Urinary bladder (tissue), 4 donors: ENCODE measurements at places on chromosomes 2 and 18.

DNA sequence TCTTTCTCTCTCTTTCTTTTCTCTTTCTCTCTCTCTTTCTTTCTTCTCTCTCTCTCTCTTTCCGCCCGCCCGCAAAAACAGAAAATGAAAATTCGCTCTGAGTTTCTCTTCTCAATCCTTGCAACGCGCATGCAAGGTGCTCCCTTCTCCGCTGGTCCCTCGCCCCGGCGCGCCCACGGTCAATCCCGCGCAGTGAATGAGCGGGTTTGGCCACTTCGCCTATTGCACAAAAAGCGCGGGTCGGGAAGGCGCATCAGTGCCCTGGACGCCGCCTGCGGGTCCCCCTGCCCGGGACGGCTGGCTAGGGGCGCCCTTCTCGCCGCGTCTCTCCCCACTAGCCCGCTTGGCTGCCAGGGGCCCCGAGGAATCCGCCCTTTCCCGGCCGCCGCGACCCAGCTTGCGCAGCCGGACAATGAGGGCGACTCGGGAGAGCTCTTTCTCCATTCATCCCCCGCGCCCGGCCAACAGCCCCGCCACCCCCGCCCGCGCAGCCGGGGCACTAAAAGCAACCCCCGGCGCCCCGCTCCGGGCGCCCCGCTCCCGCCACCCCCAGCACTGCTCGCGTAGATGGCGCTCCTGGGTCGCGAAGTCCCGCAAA lies 706 bp downstream of the LAMA1 start:
- DNase-seq = no peak

- DNase-seq = no peak
Observed at GRCh38 chr18:48821251-48821590, 129.5 kb downstream of the SMAD7 start.

DNA sequence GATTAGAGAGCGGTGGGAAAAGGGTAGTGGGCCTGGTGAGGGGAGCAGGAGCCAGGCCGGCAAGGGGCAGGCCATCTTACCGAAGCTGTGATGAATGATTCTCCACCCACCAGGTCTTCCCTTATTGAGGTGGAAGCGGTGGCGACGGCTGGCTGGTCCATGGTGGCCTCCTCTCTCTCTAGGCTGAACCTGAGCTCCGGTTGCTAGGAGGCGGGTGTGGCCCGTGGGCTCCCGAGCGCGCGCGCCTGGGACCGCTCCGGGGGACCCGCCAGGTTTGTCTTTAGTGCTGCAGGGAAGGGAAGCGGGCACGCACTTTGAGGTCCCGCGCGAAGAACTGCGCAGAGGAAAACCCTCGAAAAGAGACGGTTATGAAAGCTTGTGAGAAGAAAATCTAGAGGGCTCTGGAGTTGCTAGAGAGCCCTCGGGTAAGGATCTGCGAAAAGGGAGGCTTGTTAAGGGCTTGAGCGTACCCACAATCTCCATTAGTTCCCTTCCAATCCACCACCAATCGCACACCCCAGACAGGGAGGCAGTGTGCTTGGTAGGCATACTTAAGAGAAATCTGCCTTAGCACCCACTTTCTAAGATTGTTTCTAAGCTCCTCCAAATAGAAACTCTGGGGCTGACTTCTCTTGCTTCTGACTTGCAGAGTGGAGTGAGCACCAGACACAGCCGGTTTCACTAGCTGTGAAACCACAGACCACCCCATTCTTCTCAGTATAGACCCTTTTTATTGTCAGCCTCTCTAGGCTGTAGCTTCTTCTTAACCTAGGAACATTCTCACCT lies at the start of gene STPG4:
STPG4 (minus strand) TSS at position 218 of the 786 bp plus-strand sequence; CDS start at position 161, 57 bp downstream.
- DNase-seq = no peak

DNA sequence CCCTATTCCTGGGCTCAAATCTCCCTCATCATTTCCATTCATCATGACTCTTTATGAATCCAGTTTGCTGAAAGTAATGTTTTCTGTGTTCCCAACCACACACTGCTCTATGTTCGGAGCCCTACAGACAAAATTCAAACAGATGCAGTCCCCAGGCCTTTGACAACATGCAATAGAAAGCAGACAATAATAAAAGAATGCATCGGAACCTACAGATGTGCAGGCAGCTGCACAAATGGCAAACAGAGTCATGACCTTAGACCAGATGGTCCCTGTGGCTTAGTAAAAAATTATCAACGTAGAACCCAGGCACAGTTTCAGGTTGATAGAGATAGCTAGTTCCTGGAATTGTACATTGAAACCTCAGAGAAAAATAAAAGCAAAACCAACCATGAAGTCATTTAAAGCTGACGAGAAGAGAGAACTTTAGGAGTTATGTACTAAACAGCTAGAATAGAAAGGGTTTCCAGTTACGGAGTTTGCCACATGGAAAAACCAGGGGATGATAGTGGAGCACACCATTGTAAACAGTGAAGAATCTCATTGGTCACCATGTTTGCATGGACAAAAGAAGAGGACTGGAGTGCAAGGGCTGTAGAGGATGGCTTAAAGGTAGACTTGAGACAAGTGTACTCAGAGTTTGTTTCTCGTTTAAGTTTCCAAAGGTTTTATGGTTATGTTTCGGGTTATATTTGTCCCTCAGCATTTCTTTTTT lies 23.2 kb upstream of the ACVR1 start:
- DNase-seq = no peak

GRCh38 chr2:168470320-168471162 lies 14.5 kb downstream of the CERS6 start:
- no peak for DNase-seq

- DNase-seq = no peak
Observed at GRCh38 chr2:127721311-127721977, 20.1 kb downstream of the SFT2D3 start.

DNA sequence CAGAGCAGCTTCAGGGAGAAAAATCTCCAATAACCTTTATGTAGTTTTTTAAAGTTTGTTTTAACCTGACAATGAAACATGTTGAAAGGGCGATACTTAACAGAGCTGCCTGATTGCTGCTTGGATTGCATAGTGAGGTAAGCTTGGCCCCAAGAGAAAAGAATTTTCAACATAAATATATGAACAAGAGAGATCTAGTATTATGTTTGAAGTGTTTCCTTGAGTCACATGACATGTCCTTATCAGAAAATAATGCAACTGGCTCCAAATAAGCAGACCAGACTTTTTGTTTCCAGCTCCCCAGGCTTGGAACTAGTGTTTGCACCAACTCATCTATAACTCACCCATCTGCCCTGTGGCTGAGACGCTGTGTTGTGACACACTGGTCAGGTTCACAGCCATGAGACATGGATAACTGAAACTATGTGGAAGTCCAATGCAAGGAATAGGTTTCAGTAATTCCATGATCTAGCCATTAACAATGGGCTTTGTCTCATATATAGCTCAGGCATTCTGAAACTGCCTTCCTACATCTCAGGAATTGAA lies 44.7 kb downstream of the ABCB11 start:
- no peak for DNase-seq

DNA sequence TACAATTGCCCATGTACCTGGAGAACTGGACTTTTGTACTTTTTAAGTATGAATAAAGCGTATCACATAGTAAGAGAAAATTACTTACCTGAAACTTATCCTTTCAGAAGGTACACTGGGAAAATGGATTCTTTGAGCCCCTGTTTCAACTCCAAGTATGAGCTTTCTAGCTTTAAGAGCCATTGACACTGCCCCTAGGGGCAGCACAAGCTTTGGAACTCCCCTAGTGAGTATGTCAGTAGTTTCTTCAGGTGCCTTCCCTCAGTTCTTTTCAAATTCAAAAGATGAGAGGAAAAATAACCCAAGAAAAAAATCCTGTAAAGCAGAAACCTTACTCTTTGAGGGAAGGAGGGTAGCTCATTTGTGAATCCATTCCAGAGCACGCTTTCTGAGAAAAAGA lies 124.1 kb downstream of the MEMO1 start:
- DNase-seq = no peak

DNA sequence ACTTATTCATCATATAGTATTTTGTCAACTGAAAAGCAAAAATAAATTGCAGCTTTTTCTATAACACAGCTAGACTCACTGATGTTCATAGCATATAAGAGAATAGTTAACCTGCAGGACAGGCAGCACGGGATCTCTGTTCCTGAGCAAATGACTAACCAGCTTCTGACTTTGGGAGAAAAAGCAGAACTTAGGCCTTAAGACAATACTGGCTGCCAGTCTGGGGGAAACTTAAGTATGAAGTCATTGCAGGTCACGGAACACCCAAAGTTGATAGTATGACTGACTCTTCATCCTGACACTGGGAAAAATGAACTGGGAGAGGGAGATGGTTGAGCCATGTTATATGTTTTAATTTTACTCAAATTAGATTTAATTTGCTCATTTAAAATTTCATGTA lies 113.0 kb downstream of the DPP4 start:
- no peak for DNase-seq

- no peak for DNase-seq
Observed at GRCh38 chr2:219713110-219713509, 85.7 kb downstream of the SLC4A3 start.

DNA sequence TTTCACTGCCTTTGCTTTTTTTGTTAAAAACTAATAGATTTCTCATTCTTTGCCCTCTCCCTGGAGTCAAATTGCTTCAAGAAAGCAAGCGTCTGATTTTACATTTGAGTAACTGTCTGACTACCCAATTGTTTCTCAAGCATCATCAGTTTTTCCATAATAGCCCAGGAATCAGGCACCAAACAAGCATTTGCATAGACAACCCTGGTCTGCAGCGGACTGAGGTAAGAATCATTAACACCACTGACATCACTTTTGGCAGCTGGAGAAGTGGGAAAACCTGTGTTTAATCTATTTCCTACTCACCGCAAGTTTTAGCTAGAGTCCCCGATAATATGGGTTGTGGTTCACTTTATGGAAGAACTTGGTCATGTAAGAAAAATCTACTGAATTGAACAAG lies 55.7 kb downstream of the IRS1 start:
- DNase-seq = no peak
